ENCODE measurements at places on chromosomes 3 and 15.

- DNase-seq = no peak
Observed at GRCh38 chr15:72099155-72099554, 18.8 kb downstream of the MYO9A start.

DNA sequence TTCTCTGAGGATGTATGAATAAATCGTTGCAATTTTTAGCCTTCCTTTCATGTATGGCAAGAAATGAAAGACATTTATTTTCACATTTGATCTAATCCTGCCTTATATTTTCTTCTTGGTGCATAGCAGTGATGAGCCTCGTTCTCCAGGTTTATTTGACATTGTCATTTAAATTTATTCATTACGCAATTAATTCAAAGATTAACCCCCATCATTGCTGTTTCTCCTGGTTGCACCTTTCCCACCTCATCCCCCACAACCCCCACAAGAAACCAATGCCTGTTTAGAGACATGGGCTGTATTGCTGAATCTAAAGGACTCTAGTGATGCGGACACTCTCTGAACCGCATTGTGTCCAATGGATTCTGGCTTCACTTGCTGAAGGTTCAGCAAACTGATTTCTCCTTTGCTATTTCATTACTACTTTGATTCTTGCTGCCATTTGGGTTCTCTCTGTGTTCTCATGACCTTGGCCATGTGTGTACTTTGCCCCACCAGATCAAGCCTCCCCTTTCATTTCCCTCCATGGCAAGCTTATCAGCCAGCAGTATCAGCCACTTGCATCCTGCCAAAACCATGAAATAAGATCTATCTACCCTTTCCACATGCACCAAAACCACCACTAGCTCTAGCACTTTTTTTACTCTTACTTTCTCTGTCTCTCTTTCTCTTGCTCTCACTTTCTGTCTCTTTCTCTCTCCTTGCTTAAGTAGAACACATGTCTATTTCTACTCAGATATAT is 382.7 kb downstream of the GBE1 start:
- no peak for DNase-seq

DNA sequence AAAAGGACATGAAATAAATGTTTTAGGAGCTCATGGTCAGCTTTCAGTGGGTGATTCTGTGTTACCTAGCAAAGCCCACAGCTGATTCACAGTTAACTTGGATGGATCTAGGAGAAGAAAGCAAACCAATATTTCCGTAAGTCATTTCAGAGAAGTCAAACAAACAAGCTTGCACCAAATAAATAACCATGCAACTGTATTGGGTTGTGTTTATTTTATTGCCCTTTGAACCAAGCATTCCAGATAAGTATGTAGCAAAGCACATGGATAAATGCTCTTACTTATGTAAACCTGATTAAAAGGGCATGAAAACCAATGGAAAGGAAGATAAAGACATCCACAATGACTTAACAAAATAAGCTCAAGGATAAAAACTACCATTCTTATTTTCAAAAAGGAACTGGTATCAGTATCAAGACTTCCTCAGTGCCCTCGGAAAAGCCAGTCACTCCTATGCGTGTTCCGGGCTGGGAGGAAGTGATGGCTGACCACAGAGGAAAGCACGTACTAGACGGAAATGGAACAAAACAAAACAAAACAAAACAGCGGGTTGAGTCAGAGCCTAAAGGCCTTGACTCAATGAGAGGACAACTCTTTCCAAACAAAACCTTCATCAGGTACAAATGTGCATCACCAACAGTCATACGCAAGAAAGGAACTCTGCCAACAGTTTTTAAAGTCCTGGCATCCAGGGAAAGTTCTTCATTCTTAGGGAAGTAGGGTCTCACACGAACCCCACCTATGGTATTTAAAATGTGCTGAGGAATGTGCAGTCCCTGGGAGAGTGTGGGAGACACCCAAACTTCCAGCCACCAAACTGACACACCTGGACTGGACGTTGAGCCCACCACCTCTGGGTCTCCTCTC is 103.3 kb downstream of the SNRK start:
- peak; percentile 97 for DNase-seq

DNA sequence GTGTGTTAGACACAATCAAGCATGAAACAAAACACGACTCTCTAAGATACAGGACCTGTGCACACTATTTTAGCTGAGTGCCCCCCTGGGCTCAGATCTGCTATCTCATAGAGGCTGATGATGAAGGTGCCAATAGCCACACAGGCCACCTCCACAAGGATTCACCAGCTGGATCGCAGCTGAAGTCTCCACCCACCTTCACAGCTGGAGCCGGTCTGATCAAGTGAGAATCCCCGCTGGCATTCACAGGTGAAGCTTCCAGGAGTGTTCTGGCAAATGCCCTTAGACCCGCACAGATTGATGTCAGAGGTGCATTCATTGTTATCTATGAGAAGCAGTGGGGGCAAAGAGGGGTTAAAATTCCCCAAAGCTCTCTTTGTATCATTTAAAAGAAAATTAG is 90.1 kb downstream of the DUT start:
- no peak for DNase-seq

GRCh38 chr15:59689626-59690236 is 611 bp upstream of the BNIP2 start:
- DNase-seq = peak; percentile 59

- DNase-seq = no peak
Observed at GRCh38 chr3:136021803-136022202, 56.3 kb downstream of the PPP2R3A start.

DNA sequence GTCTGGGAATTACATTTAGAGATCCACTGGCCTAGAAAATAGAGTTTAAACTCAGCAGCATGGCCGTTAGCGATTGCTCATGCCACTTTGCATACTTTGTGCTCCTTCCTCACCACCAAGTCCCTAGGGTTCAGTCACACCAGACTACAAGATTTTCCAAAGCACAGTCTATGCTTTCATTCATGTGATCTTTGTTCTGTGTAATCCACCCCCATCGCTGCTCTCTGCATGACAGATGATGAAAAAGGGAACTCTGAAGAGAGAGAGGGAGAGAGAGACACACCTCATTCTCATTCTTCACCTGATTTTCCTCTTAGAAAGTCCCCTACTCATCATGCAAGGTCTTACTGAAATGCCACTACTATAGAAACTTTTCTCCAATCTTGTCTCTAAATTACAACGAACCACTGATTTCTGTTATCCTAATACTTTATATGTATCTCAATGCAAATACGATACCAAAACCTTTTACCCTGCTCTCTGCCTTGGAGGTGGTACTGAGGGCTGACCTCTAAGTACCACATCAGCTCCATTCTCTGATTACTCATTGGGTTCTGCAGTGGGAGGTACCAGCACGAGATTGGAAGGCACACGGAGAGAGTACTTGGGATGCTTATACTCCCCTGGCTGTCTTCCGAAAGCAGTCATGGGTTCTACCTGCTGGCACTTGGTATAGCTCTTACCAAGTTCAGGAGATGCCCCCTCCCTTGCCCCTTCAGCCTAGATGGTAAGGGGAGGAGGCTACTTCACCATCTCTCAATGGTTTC is 1.1 kb upstream of the PARP15 start:
- DNase-seq = no peak

Measured in endothelial cell of umbilical vein (primary cell).